Stimulated activated naive CD8-positive, alpha-beta T cell treated with anti-CD3 and anti-CD28 coated beads, Interleukin-15, amount 100 ng/mL, for 72 hours (primary cell): ENCODE measurements at places on chromosomes 1 and 21.

DNA sequence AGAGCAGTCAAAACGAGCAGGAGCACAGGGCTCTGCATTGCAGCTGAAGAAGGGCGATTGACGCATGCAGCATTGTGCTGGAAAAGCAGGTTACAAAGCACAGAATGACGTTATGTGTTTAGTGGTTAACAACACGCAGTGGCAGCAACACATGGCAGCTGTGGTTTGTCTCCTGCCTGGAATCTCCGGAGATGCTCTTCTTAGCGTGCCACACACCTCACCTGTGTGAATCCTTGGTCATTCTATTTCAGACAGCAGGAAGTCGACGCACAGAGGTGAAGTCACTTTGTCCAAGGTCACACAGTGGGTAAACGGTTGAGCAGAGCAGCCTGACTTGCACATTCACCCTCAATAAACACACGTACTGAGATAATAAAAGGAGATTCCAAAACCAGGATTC, 14.7 kb downstream of the OBSCN start:
- DNase-seq: no peak

DNA sequence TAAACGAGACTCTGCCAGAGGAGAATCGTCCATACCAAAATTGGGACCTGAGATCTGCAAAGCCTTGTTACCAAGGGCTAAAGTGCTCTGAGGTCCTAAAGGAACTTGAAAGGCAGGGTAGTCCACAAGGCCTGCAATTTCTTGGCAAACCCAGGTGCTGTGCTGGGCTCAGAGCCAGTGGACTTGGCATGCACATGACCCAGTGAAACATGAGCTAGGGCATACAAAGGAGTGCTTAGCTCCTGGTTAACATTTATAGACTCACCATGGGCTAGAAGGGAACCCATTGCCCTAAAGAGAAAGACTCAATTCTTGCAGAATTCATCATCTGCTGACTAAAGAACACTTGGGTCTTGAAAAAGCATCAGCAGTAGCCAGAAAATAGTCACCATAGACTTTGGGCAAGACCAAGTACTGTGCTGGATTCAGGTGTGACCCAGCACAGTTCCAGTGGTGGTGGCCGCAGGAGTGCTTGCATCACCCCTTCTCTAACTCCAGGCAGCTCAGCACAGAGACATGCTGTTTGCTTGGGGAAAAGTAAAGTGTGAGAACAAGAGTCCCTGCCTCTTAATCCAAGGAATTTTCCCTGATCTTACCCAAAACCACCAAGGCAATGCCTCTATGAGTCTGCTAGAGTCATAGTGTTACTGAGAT, 1069.4 kb upstream of the ADGRL2 start:
- DNase-seq: no peak

- DNase-seq: no peak
Observed at GRCh38 chr1:3336641-3337630, 117.5 kb upstream of the ARHGEF16 start.

DNA sequence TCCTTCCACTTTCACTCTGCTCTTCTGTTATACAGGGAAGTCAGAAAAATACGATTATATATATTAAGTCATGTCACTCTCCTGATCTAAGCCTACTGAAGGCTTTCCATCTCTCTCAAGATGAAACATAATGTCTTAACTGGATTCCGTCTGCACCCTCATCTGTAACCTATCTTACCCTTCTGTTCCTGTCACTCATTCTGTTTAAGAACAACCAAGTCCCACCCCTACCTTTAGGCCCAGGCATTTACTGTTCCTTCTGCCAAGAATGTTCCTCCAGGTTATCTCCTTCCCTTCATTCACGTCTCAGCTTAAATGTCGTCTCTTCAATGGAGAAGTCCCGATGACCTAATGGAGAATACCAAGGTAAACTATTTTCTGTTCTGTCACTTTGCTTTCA, 1802.4 kb downstream of the MRPL39 start:
- DNase-seq: no peak

GRCh38 chr1:241101622-241102021, 255.4 kb downstream of the RGS7 start:
- DNase-seq: no peak

DNA sequence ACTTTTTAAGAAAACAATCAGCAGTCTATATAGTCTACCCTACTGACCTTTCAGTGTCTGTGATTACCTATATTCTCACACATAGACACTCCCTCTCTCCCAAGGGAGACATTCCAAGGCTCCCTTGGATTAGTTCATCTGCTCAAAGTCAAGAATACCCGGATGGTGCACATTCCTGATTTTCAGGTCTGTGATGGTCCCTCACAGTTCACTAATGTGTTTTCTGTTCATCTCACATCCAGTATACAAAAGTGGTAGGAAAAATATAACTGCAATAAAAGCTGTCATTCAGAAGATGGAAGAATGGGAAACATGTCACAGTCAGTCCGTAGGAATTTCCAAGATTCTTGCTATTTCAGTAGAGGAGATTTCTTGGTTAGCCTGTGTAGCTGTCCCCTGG, 224.1 kb upstream of the CACYBP start:
- DNase-seq: no peak

DNA sequence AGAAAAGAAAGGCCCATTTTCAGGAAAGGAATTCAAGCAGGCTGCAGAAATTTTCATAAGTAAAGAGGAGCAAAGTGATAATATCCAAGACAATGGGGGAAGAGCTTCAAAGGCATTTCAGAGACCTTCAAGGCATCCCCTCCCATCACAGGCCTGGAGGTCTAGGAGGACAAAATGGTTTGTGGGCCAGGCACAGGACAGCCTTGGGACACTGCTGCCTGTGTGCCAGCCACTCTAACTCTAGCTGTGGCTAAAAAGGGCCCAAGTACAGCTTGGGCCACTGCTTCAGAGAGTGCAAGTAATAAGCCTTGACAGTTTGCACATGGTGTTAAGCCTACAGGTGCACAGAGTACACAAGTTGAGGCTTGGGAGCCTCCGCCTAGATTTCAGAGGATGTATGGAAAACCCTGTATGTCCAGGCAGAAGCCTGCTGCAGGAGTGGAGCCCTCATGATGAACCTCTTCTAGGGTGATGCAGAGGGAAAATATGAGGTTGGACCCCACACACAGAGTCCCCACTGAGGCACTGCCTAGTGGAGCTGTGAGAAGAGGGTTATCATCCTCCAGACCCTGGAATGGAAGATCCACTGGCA, 51.8 kb upstream of the ZSWIM5 start:
- DNase-seq: no peak

DNA sequence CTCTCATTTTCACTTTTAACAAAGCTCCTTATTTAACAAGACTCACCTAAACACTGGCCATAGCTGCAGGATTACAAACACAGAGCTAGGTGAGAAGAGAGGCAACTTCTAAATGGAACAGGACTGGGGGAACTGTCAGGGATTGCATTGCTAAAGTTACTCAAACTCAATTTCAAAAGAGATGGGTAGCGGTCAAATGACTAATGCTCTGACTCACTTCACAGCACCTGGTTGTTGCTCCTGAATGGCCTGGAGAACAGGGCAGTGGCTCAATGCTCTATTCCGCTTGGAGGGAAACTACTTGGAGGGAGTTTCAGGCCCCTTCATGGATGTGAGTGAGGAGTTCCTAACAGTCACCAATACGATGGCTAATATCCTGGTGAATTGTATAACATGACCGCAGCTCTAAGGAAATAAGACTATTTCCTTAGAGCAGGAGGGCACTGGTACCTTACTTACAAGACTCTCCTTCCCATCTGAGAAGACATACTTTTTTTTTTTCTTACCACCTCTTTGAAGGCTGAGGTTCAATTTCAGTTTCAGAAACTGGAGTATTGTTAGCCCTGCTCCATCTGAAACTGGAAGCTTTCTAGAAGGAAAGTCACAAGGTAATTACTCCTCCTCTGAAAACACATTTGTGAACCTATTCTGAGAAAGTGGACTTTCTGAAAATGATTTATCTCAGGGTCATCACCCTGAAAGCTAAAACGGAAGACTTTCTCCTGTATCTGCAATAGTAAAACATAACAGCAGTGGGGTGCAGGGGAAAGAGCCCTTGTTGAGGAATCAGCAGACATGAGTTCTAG, 9.5 kb downstream of the DPT start:
- no peak for DNase-seq

DNA sequence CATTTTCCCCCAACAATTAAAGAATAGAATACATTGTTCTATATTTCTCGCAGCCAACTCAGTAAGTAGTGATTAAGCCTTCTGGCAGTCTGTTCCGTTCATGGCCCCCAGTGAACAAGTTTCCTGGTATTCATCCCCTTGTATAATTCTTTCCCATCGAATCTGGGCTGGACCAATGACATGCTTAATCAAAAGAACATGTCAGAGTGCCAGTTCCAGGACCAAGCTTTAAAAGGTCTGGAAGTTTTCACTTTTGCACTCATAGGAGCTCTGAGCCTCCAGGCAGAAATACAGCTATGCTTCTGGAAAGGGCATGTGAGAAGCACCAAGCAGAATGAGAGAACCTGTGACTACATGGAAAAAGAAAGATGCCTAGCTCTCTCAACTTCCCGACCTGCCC, 22.5 kb upstream of the DPYD start:
- no peak for DNase-seq

GRCh38 chr1:201941420-201942128, 4.8 kb downstream of the LMOD1 start:
- DNase-seq: no peak

DNA sequence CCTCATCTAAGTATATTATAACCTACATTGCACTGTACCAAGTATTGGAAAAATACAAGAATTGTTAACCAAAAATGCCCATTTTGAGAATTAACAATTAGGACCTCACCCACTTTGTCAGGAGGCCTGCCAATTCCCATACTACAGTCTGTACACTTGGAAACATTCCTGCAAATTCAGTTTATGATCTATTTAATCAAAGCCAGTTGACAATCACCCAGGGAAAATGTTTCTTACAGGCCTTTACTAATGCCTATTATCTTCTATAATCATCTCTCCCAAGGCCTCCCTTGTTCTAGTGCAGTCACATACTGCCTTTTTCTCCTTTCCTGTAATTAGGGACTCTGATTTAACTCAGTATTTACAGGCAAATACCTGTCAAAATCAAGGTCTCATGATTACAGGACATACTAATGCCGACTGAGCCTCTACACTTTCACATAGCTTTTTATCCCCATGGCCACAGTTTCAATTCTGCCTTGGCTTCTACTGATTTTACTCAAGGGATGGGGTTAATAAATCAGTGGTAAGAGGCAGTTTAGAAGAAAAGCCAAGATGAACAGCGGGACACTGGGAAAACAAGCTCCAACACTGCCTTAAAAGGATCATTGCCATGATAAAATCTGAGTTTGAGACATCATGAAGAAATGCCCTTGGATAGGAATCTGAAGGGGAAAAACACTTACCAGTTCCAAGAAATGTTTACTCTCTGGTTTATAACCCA, 338.7 kb downstream of the VAV3 start:
- DNase-seq: no peak
